ENCODE measurements at places on chromosomes 6 and 20. TPM values are rescaled to one million over a fixed set of nuclear protein-coding genes. Genes with fewer than 3 reads are reported as not detected.

Gene PREX1
- 23.8 TPM for total RNA-seq

Gene SIRPG
- total RNA-seq: not detected

Gene KIZ
- total RNA-seq: 15.5 TPM

Gene SSR1
- 203 TPM for total RNA-seq

Gene SLCO4A1
- total RNA-seq: 3.0 TPM

Gene RSPH9
- total RNA-seq: 0.86 TPM

Gene COL11A2
- total RNA-seq: under 0.01 TPM

- DNase-seq: peak; percentile 45
Measured at GRCh38 chr6:24858177-24858653, 59.5 kb upstream of the ARMH2 start.

DNA sequence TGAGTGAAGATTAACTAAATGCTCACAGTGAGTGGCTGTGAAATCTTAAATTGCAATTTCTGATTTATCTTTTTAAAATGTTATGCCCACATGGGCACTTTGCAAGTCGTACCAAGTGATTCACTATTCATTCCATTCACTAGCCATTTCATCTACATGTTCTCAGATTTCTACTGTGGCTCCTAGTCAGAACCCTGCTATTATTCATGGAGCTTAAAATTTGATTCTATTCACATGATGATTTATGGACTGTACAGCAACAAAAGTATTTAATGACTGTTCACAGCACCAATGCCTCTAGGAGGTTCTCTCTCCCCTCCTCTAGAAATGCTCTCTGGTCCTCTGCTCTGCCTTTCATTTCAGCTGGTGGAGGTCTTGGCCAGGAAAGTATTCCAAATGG, 133.5 kb upstream of the MAP3K7 start:
- no peak for DNase-seq

GRCh38 chr6:36336779-36337241, at the start of gene BNIP5:
BNIP5 (minus strand) TSS chr6:36336888; CDS start chr6:36330690, 6,198 bp downstream.
- DNase-seq: no peak

- peak; percentile 17 for DNase-seq
Measured at GRCh38 chr6:20409427-20409971, 7.8 kb downstream of the E2F3 start.

DNA sequence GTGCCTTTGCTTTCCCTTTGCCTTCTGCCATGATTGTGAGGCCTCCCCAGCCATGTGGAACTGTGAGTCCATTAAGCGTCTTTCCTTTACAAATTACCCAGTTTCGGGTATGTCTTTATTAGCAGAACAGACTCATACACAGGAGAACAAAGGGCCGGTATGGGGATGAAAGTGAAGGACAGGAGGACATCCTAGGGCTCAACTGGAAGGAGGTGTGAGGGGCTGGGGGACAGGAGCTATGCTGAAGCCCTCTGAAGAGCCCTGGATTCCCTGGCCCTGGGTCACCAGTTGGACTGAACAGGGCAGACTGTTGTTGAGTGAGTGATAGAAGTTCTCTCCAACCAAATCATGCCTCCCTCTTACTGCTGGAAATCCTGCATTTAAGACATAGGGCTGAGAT, 105.8 kb downstream of the SCML4 start:
- DNase-seq: no peak

GRCh38 chr20:25567286-25567685, 18.0 kb downstream of the NINL start:
- no peak for DNase-seq

DNA sequence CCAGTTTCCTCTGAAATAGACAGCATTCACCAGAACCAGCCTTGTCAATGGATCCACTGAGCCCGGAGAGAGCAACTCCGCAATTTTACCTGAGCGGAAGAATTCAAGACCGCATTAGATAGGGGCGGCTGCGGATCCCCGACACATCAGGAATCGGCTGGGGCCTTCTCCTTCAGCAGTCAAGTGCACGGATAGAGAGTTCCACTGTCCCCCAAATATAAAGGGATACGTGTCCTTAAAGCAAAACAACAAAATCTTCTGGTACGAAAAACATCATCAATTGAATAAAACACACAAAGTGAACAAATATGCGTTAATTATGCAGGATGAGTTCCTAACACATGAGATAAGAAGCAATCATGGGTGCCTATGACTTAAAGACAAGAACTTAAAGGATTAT, 18.3 kb downstream of the SERPINB6 start:
- DNase-seq: no peak

DNA sequence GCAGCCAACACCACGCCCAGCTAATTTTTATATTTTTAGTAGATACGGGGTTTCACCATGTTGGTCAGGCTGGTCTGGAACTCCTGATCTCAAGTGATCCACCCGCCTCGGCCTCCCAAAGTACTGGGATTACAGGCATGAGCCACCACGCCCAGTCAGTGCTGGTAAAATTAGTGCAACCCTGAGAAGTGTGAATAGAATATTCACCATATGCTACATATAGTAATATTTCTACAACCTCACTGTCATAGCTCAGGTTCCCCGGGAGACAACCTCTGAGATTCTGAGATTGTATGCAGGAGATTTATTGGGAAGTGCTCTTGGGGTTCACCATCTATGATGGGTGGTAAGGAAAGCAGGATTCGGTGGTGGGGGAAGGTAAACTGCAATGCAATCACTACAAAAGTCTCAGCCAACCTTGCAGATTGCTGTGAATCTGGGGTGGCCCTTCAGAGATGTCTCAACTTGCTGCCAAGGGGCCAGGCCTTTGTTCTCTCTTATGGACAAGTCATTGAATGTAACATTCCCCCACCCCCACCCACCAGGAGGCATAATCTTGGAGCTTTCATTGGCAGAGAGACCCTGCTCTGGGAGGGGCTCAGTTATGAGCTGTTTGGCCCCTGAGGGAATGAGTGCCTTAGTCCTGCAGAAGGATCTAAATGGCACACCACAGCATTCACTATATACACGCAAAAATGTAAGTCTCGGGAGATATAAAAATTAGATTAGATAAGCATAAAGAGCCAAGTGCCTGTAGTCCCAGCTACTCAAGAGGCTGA, 34.0 kb upstream of the SEC63 start:
- DNase-seq: no peak

- DNase-seq: no peak
Measured at GRCh38 chr6:104729433-104729832, 130.3 kb downstream of the HACE1 start.

DNA sequence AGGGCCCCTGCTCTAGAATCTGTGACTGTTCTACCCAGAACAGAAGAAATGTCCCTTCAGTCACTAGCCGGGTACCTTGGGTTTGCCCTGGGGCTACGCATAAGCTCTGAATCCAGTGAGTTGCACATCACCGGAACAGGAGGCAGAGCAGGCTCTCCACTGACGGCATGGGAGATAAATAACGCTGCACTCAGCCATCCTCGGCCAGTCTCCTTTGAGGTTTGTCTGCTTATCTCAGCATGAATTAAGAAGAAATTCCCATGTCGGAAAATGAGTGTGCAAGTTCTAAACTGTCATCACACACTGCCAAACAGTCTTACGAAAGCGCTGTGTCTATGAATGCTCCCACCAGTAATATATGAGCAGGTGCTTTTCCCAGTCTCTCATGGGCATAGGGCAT, 90.8 kb downstream of the FAM50B start:
- peak; percentile 84 for DNase-seq

DNA sequence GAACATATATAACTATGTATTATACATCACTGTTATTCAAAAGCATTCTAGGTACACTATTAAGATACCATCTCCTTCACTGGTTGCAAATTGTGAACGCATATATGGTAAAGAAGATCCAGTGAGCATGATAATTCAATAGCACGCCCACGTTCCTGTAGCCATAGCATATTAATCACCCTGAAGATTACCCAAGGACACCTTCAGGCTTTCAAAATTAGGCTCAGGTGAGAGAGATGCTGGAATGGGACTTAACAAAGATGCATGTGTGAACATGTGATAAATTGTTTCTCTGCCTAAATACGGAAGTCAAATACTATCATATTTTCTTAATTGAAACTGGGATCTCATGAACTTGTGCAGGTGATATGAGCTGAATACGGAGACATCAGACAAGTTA, 303.5 kb downstream of the PTPRK start:
- no peak for DNase-seq

- DNase-seq: peak; percentile 2
Measured at GRCh38 chr6:92763680-92764079, 655.7 kb downstream of the EPHA7 start.

DNA sequence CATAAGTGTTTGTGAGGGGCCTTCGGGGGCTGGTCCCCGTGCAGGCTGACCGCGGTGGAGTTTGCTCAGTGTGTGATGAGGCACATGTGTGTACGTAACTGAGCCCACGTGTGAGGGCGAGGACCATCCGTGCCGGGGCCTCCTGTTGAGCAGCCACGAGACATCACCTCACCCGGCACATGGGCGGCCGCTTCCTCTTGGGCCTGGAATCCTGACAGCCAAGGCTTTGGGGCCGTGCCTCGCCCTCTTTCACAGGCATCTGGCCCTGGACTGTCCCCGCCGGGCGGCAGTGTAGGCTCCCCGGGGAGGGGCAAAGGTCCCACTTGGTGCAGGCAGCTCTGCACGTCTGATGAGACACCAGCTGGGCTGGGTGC, 202.3 kb downstream of the DLL1 start:
- DNase-seq: no peak

DNA sequence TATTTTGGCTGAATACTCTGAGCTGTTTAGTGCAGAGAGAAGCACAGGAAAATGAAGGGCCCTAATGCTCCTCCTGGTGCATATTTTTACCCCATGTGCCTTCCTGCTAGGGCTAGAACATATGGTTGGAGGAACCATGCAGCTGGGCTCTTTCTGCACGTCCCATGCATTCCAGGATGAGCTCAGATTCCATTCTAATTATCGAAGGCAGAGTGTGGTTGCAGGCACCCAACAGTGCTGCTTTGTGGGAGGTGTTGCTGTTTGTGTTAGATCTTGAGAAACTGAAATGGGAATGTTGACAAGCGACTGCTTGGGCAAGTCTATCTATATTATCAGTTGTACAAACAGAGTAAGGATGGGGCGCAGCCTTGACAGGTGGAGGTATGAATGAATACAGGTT, 419.5 kb downstream of the DHX35 start:
- DNase-seq: no peak

DNA sequence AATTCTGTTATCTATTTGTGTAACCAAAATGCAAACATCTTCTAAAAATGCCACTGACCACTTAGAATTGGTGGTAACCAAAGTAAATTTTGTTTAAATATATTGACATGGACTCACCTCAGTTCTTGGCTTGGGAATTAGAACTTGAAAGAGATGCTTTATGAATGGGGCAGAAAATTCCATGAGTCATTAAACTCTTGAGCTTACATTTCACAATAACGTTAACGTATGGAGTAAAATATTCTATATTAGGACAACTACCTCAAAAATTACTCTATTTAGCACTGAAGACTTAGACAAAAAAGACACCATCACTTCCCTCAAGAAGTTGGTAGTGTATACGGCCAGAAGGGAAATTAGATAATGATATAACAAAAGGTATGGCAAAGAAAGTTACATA, 752.2 kb upstream of the MARCKS start:
- DNase-seq: peak; percentile 31

- peak; percentile 19 for DNase-seq
Measured at GRCh38 chr6:107488875-107489635, 862 bp upstream of the SOBP start.
